Activated naive CD8-positive, alpha-beta T cell treated with anti-CD3 and anti-CD28 coated beads, Interleukin-2, amount 50 U/mL, for 24 hours (primary cell): ENCODE measurements at places on chromosomes 2 and 18.

DNA sequence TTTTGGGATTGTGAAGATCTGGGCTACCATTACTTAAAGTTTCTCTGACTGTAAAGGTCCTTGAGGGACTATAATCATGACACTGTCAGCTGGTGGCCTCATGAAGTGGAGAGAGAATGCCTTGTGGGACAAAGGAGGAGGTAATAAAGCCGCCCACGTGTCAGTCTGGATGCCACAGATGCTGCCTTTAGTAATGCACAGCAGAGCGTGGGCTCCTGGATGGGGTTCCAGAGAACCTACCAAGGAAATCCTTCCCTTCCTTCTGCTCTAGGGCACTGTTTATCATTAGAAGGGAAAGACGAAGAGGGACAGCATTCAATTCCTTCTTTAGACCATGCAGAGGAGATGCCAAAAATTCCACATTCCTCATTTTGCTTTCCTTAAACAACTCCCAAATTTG, 63.5 kb downstream of the COL5A2 start:
- DNase-seq: peak; percentile 17

GRCh38 chr18:70089858-70090257, 115.6 kb downstream of the RTTN start:
- DNase-seq: no peak

GRCh38 chr2:20676353-20677215, 9.6 kb downstream of the GDF7 start:
- DNase-seq: no peak

DNA sequence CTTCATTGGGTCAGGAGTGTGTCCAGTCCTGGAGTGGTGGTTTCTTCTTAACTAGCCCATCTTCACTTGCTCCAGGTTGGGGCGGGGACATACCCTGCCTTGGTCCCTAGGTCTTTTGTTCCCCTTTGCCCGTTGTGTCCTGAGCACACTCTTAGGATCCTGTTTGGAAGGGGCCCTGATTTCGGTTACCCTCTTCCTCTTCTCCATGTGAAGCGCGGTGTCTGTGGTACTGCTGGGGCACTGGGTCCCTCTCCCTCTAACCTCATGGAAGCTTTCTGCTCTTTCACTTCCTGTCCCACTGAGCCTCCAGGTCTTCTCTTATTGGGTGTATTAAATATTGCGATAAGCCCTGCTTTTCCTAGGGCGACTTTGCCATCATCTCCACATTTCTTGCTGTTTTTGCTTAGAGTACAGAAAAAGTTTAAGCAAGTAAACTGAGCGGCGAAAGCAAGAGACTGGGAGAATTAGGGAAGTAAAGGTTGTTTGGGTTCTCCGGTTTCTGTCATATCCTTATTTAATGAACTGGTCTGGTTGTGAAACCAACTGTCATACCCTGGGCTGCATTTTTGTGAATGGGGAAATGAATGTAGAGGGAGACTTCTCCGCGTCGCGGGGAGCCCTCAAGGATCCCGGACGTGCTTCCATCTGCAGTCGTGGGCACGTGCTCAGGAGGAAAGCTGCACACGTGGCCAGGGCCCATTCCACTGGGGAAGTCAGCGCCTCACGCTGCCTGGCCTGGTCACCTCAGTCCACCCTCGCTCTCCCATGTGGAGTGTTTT, 73.8 kb upstream of the B3GNT7 start:
- DNase-seq: peak; percentile 11

DNA sequence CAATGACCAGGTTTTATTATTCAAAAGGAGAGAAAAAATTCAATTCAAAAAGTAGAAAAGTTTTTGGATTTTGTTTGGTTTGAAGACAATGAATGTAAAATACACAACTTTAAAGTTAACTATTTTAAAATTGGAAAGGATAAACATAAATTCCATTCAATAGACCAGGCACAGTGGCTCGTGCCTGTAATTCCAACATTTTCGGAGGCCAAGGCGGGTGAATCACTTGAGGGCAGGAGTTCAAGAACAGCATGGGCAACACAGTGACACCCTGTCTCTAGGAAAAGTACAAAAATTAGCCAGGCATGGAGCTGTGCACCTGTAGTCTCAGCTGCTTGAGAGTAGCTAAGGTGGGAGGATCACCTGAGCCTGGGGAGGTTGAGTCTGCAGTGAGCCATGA, 54.7 kb downstream of the SCN9A start:
- no peak for DNase-seq

- DNase-seq: no peak
Observed at GRCh38 chr2:88351249-88351601, 101.3 kb downstream of the FOXI3 start.

DNA sequence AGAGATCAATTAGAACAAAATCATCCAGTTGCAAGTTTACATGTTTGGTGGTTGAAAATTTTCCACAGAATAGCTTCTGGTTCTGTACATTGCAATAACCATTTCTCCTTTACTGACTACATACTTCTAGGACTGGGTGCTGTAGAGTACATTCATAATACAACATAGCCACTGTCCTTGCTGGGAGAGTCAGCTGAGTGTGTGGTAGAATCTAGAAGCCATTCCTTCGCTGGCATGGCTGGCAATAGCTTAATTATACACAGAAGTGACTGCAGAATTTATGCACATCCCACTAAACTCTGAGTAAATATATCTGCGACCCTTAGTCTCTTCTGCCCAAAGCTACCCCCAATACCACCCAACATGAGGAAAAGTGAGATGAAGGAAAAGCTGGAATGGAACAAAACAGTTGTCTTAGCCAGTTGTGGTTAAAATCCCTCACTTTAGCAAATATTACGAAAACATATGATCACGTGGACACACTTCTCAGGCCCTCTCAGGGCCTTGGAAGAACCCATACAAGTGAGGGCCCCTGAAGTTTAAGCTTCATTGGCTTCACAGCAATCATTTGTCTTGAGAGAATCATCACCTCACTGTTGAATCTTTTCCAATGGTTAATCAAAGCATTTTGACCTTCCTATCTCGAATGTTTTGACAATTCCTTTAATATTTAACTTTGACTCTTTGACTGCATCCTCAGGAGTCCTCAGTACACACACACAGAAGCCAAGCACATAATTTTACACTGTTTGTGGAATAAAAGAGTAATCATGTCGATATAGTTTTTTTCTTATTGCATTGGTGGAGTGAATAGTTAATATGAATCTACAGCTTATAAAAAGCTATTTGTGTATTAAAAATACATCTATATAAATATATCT, 225.1 kb downstream of the ZNF385B start:
- no peak for DNase-seq

- DNase-seq: no peak
Observed at GRCh38 chr2:10224734-10225133, 78.0 kb upstream of the HPCAL1 start.

DNA sequence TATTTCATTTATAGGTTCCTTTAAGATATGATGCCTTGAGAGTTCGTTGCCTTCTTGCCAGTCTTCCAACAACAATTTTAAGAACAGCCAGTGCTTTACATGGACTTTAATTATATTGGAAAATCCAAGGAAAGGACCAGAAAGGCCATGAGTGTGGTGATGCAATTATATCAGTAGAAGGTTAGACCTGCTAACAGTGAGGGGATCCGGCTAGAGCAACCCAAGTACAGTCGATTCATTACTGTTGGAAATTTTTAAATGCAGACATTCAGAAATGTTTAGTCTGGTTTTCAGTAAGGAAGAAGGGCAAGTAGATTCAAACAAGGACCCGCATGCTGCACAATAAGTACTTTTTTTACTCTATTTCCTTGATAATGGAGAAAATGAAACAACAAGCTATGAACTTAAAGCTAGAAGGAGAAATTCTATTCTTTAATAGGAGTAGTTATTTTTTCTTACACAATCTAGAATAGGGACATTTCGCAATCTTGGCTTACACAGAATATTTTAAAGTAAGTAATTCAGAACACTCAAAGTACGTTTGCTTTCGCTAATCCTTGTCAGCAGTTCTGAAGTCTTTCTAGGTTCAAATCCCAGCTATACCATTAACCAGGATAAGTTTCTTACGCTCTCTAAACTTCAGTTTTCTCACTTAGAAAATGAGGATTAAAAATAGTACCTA, 405.5 kb downstream of the MEIS1 start:
- DNase-seq: no peak

DNA sequence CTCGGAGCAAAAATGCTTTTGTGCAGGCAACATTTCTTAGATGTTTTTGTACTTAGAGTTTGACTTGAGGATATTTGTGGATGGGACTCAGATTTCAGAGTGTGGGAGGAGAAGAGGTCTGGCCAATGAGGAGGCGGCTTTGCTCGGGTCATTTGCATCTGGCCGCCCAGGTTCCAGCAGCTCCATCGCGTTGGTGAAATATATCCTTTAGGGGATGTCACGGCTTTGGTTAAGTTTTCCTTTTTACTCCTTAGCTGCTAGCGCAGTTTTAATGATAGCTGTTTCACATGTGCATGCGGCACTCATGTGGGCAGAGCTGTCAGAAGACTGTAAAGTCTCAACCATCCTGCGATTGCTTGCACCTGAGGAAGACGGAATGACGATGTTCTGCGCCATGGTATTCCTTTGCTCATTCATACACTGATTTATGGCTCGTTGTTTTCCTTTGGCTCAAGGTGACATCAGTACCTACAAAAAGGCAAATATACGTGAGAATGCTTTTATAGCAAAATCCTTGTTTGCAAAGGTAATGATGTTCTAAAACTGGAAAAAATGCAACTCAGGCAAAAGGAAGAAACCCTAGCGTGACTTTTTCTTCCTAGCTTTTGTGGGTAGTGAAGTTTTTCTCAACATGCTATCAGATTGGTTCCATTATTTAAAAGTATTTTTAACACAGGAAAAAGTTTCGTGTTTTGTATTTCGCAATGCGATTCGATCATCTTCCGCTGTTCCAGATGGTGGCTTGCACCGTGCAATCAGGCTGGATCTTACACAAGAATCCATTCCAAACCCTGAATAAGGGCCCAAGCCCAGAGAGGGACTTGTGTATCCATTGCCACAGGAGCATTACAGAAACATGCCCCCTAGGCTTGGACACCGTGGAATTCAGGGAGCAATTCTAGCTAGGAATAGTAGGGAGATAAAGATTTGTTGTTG, 70.5 kb upstream of the ZNF516 start:
- no peak for DNase-seq

DNA sequence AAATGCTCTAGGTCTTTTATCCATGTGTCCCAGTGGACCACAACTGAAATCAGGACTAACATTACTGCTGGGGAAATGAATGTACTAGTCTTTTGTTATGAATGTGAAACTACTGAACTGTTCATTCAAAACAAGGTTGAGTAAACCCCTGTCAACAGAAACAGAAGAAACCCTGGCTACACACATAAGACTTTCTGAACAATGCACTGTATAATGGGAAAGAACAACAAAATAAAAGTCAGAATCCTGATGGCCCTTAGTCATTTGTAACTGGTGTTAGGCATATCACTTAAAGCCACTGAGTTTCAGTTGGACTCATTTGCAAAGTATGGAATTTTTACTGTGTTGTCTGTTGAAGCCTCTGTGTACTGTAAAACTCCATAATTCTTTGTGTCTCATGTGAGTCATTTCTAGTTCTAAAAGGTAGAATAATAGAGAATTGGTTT, 77.0 kb upstream of the UBXN4 start:
- DNase-seq: no peak

DNA sequence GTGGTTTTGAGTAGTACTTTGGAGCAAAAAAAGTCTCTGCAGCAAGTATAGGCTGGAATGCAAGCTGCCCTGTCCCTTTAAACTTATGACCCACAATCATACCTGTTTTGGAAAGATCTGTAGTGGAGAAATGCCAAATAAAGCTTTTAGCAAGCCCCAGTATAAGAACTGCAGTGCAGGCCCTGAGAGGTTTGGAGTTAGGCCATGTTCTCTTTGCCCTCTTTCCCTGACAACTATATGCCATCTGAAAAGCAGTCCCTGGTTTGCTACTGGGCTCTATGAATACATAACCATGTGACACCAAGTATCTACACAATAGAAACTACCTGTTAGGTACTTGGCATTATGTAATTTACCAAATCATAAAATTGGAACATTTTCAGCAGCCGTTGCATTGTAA, 267.4 kb upstream of the HNMT start:
- DNase-seq: no peak

- no peak for DNase-seq
Observed at GRCh38 chr2:45836740-45837139, 185.3 kb downstream of the PRKCE start.

DNA sequence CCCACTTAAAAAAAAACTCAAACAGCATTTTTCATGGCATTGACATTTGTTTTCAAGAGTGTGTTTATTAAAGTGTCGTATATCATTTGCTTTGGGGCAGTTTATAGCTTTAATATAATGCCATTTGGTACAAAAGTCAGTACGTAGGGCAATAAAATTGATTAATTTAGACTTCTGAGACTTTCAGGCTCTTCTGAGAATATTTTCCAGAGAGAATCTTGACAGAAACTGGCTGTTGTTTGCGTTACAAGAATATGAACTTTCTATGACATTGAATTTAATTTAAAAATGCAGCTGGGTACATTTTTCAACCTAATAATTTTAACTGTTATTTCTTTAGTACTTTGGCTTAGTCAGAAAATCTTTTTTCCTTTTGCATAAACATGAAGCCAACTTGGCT, 98.9 kb downstream of the RNF144A start:
- no peak for DNase-seq

DNA sequence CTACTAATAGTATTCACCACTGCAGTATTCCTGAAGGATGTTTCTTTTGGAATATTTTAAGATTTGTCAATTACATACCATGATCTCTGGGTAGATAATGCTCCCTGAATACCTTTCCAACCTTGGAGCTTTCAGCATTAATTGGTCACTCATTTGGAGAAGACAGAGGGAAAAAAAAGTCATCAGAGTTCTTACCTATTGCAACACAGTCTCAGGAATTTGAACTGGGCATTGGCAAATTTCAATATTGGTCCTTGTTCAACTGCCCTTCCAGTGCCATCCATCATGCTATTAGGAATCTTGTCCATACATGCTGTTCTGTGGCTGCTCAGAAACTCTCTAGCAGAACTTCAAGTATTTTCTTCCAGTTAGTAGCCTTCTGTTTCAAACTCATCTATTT, 83.6 kb upstream of the KCNJ3 start:
- no peak for DNase-seq

- no peak for DNase-seq
Observed at GRCh38 chr2:144663207-144663606, 143.3 kb upstream of the ZEB2 start.

- no peak for DNase-seq
Observed at GRCh38 chr18:22152093-22152492, 17.3 kb upstream of the GATA6 start.

- DNase-seq: peak; percentile 39
Observed at GRCh38 chr2:70686577-70687460, 81.2 kb downstream of the ADD2 start.

GRCh38 chr2:202149936-202150335, 76.9 kb downstream of the KIAA2012 start:
- no peak for DNase-seq

GRCh38 chr2:234257859-234258561, 207.5 kb downstream of the SPP2 start:
- peak; percentile 33 for DNase-seq

- DNase-seq: no peak
Observed at GRCh38 chr2:31810200-31810917, 200.4 kb downstream of the MEMO1 start.
